ENCODE measurements at places on chromosomes 7 and 10.

DNA sequence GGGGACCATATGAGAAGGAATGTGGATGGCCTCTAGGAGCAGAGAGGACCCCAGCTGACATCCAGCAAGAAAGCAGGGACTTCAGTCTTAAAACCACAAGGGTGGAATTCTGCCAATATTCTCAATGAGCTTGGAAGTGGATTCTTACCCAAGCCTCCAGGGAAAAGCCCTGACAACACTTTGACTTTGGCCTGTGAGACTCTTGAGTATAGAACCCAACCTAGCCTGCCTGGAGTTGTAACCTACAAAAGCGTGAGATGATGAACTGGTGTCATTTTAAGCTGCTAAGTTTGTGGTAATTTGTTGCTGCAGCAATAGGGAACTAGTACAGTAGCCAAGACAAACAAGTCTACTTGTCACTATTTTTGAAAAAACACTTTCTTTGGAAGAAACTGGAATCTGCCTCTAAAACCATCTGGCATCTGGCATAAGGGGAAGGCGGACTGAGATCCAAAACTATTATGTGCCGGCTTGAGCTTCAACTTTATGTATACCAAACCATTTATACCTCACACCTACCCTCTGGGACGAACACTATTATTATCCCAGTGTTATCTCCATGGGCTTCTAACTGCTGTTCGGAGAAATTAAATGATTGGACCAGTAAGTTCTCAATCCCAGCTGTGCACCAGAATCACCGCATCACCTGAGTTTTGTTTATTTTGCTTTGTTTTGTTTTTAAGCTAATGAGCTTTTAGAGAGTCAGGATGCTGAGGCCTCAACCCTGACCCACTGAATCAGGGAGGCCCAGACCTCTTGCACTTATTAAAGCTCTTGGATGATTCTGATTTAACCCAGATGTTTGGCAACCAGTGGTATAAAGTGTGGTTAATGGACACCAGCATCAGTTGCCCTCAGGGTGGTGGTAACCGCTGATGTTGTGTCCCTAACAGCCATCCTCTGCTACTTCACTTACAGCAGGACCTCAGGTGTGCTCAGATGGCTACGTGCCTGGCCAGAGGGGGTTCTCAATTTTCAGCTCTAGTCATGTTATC is 83.0 kb downstream of the C1GALT1 start:
- no peak for DNase-seq

- no peak for DNase-seq
Observed at GRCh38 chr10:124340033-124340760, 78.5 kb downstream of the OAT start.

- DNase-seq: no peak
Observed at GRCh38 chr10:124347956-124348355, 70.8 kb downstream of the OAT start.

- no peak for DNase-seq
Observed at GRCh38 chr7:139725077-139725476, 52.7 kb downstream of the HIPK2 start.

DNA sequence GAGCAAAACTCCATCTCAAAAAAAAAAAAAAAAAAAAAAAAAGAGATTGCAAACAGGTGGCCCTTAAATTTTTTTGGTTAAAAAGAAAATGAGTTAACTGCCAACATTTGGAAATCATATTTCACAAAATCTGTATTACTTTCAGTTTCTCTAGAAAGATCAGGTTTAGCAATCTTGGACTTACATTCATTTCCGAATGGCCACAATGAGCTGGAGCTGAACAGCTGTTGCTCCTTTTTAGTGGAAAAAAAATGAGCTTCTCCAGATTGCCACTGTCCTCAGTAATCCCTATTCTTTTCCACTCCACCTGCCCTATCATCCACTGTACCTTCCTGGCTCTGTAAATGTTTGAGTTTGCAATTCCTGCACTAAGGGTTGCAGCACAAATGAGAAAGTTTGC is 43.6 kb downstream of the RAB11FIP2 start:
- DNase-seq: no peak

- DNase-seq: no peak
Observed at GRCh38 chr10:58971796-58972491, 204.5 kb upstream of the PHYHIPL start.

DNA sequence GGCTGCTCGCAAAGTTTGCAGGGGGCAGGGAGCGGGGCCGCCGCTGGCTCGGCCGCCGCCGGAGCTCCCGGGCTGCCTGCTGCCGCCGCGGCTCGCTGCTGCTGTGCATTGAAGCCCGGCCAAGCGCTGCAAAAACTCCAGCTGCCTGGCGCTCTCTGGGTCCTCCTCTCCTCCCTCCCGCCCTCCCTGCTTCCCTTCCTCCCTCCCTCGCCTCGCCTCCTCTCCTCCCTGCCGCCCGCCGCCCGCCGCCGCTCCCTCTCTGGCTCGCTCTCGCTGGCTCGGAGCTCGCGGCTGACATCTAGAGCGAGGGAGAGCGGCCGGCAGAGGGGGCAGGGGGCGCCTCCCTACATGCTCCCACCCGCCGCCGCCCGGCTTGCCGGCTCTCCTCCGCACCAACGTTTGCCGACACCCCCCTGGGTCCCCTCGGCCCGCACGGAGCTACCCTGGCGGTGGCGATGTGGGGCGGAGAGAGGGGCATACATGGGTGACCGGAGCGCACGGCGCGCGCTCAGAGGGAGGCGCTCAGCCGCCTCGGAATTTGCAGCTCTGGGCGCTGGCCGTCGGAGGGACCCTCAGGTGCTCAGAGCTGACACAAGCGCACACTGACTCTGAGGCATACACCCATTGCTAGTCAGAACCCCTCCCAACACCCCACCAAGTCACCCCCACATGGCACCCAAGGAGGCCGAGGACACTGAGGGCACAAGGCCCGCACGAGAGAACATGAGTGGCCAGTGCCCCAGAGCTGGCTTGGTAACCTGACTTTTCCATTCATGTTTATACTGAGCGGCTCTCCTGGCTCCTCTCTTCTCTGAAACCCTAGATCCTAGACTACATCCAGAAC is 1.2 kb upstream of the PLXNA4 start:
- peak; percentile 66 for DNase-seq

DNA sequence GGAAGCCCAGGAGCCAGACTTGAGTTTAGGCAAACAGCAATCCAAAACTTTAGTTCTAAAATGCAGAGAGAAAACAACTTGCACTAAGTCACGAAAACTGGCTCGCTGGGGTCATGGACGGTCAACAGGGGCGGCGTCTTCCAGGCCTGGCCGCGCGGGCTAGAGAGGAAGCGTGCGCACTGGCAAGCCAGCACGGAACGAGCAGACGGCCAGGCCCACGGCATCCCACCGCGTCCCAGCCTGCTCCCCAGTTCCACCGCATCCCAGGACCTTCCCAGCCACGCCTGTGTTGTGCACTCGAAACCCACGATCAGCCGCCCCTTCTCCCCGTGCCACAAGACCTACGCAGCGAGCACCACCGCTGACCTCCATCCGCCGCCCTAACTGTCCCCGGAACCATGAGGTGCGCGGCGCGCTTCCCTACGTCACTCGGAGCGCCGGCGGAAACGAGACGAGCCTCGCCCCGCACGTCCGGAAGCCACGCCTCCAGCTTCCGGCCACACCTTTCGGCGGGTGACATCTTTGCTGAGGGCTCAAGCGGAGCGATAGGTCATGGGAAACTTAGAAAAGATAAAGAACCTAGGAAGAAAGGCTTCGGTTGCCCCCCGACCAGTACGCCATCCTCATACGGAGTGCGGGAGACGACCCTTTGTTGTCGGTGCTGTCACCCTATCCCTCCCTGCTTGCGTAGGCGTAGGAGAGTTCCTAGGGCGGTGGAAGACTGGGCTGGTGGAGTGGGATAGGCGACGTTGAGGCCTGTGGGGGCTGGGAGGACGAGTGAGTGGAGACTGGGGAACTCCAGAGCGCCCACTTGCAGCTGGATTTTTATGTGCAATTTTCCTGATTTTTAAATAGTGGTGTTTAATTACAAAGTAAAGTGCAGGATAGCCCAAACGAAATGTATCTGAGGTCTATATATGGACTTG is at the start of gene TBRG4:
Gene TBRG4, minus strand, starts transcription at position 400 of the 926 bp plus-strand sequence. CDS start 2,460 bp downstream, outside the sequence.
- DNase-seq: peak; percentile 96

- DNase-seq: no peak
Observed at GRCh38 chr10:555682-556350, 133.7 kb downstream of the DIP2C start.

DNA sequence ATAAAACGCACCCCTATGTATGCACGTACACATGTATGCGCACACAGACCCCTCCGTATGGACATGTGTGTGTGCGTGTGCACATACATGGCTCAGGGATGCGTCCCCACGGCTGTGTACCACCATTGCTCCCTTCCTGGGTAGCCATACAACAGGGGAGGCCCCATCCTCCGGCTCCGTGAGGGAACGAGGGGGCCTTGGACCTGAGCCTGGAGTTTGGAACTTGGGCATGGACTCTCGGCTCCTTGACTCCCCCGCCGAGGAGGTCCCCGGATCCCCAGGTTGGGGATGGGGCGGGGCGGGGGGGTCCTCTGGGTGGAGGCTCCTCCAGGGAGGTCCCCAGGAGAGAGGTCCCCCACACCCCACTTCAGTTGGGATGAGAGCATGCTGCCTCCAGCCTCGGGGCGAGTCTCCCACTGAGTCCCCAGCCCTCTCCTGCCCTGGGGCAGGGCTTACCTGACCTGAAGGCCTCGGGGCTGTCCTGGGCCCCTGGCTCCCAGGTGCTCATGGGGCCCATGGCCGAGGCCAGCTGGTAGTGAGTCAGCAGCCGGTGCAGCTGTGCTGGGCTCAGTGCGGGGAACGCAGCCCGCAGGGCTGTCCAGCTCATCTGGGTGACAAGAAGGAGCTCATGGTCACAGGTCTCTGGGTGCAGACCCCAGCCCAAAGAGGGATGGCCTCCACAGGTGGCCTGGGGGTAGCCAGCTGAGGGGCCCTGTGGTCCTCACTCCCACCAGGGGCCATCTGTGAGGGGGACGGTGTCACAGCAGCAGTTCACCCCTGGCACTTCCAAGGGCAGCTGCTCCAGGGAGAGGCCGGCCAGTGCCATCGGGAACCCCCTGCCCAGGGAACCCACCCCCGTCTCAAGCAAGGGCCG is 29.9 kb downstream of the AP5Z1 start:
- DNase-seq: no peak

GRCh38 chr10:94150541-94151184 is 156.9 kb downstream of the PLCE1 start:
- no peak for DNase-seq

GRCh38 chr10:18829259-18829658 is 170.0 kb downstream of the ARL5B start:
- no peak for DNase-seq

DNA sequence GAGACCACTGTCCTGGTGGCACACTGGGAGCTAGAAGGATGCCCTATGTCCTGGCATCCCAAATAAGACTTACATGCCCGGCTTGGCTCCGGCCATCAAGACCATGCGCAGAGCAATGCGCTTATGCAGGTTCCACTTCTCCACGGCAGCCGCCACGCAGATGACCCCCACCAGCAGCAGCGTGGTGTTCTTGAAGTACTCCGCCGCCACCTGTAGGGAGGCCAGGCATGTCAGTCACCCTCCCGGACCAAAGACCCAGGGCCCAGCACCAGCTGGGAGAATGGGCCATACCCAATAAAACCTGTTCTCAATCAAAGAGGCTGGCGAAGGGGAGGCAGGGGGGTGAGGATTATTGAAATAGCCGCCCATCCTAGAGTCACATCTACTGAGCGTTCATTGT is 19.9 kb downstream of the SLC13A4 start:
- no peak for DNase-seq

Measured in putamen (tissue), 1 donor.